ENCODE measurements at places on chromosomes 16 and 17.

DNA sequence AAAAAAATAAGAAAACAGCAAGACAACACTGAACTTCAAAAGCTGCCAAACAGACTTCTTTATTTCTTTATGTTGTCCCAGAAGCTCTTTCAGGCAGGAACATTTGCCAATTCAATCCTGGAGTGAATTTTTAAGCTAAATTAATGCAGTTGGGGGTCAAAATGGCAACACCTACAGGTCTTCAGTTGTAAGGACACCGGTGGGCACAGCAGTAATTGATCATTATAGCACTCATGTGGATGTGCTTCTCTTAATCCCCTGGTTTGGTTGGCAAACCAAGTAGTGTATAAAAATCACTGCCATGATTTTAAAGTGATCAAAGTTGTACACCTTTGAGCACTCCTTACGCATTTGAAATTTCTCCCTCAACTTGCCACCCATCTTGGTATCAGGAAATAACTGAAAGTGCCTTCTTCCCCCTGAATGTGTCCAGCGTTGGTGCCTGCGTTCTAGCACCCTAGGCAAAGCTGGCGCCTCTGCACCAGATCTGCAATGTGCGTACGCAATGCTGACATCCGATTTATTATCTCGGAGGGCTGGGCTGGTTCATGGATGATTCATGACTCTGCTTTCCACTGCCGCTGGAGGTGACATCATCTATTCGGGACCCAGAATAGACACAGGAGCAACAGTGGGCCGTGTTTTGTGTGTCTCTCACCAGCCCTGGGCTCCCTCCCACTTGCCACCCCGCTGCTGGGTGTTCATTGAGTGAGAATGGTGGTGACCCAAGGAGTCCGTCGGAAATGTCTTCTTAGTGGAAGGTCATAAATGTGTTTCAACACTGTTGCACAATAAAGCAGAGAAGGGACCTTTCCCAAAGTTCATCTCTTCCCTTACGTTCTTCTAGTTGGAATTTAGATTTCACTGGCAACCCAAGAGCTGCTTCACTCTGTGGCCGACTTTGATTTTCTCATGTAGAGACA, 203.4 kb downstream of the CCDC182 start:
- no peak for DNase-seq

GRCh38 chr16:78212674-78213073, 113.2 kb downstream of the WWOX start:
- DNase-seq, result no peak

DNA sequence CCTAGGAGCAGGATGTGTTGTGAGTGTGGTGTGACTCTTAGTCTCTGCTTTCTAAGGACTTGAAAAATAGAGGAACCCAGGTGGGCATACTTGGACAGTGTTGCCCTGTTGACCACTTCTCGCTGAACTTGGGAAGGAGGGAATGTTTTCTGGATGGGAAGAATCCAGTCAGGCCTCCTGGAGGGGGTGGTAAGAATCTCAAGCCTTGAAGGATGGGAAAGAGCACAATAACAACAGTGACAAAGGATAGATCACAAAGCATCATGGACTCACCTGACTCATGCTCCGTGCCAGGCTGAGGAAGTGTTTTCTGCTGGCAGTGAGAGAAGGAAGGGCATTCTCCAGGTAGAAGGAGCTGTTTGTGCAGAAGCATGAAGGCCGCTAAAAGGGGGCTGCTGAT, 8.4 kb downstream of the KAT8 start:
- no peak for DNase-seq

DNA sequence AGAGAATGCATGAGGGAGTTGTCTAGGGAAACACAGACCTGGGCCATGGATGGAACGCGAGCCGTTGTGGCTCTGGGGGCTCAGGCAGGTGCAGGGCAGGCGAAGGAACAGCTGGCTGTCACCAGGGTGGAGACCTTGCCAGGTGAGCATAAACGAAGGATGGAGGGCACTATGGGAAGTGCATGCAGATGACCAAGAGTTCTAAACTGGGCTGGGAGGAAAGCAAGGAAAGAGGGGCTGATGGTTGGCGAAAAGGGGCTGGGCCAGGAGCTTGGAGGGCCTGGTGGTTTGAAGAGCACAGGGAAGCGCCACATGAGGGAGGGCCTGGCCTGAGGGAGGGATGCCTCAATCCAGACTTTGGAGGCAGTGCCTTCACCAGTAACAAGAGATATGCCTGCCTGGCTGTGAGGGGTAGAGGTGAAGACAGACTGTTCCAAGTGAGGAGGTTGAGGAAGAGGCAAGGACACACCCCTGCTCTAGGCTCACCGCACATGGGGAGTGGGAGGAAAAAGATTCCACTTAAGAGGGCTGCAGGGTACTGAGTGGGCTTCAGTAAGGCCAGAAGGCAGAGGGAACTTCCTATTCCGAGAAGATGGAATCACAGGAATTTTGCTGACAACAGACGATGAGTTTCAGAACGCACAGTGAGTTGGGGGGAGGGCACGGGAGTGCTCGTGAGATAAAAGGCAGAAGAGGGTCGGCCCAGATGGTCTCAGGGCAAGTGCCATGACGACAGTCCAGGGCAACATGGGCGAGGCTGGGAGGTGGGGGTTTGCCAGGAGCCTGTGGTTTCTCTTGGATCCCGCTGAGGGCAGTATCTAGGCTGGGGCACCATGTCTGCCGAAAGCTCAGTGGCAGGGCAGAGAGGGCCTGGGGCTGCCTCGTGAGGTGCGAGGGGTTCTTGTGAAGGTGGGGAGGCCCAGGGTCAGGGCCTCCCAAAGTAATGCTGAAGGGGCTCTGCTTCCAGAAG, 20.6 kb downstream of the B9D1 start:
- no peak for DNase-seq

- no peak for DNase-seq
Observed at GRCh38 chr16:31427441-31428278, 500 bp downstream of the COX6A2 start.

- no peak for DNase-seq
Observed at GRCh38 chr17:4518901-4519300, 20.2 kb downstream of the SPNS2 start.

DNA sequence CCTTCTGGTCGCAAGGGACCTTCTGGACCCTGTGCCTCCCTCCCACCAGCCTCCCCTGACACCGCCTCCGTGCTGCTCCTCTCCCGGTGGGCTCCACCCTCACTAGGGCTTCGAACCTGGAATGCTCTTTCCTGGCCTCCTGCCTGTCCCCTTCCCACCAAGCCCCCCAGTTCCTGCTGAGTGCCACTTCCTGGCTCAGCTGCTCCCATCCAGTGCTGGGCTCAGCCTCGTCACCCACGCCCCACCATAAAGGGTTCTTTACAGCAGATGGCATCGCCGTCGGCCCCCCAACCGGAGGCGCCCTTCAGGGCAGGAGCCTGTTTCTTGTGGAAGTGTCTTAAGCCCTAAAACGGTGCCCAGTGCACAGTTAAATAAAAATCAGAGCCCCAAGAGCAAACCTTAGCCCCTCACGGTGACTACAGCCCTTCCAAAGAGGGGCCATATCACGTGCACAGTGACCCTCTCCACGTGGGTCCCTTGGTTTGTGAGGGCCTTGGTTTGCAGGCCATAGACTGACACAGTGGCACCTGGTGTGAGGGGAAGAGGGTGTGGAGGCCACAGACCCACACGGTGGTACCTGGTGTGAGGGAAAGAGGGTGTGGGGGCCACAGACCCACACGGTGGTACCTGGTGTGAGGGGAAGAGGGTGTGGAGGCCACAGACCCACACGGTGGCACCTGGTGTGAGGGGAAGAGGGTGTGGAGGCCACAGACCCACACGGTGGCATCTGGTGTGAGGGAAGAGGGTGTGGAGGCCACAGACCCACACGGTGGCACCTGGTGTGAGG, 111.4 kb downstream of the METRNL start:
- no peak for DNase-seq

- no peak for DNase-seq
Observed at GRCh38 chr16:3246002-3246401, 10.4 kb downstream of the MEFV start.

- DNase-seq, result no peak
Observed at GRCh38 chr17:58534901-58535421, 20.5 kb upstream of the MTMR4 start.

DNA sequence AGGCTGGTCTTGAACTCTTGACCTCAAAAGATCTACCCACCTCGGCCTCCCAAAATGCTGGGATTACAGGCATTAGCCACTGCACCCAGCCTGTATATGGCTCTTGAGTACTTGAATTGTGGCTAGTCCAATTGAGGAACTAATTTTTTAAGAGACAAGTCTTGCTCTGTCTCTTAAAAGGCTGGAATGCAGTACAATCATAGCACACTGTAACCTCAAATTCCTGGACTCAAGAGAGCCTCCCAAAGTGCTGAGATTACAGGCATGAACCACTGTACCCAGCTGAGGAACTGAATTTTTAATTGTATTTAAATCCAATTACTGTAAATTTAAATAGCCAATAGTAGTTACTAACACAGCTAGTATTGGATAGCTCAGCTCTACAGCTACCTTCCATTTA, 50.6 kb downstream of the MED13 start:
- no peak for DNase-seq

- DNase-seq, result no peak
Observed at GRCh38 chr16:16073001-16073545, 123.7 kb downstream of the ABCC1 start.

DNA sequence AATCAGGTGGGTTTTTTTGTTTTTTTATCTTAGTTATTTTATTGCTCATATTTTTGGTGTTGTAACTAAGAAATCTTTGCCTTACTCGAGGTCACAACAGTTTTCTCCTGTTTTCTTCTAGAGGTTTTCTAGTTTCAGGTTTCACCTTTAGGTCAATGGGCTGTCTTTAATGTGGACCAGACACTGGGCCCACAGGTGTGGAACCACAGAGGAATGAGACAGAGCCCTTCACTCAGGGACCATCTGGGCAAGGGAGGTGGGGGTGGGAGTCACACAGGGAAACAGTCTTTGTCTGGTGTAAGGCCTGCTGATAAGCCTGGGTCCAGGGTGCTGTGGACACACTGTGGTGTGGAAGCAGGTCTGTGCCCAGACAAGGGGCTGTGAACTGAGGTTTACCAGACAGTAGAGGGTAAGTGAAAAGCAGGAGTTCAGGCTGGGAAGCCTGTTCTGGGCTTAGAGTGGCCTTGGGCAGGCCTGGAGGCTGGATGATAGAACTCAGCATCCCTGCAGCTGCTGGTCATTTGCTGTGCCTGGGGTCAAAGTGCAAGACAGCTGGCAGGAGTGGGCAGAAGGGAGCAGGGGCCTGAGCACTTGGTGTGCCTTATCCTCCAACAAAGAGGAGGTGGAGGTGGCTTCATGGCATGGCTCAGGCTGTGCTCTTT, 75.6 kb downstream of the SPECC1 start:
- DNase-seq, result no peak

DNA sequence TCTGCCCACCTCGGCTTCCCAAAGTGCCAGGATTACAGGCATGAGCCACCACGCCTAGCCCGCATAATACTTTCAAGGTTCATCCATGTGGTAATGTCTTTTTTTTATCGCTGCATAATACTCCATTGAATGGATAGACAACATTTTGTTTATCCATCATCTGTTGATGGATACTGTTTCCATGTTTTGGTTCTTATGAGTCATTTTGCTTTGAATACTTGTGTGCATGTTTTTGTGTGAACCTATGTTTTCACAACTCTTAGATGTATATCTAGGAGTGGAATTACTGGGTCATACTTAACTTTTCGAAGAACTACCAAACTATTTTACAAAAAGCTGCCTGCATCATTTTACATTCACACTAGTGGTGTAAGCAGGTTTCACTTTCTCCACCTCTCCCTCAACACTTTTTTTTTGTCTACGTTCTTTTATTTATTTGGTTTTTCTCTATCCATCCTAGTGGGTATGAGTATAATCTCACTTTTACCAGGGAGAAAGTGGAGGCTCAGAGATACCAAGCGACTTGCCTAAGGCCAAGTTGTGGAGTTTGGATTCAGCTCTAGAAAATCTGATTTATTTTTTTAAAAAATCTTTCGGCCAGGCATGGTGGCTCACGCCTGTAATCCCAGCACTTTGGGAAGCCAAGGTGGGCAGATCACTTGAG, 151.2 kb downstream of the CMIP start:
- DNase-seq, result no peak

DNA sequence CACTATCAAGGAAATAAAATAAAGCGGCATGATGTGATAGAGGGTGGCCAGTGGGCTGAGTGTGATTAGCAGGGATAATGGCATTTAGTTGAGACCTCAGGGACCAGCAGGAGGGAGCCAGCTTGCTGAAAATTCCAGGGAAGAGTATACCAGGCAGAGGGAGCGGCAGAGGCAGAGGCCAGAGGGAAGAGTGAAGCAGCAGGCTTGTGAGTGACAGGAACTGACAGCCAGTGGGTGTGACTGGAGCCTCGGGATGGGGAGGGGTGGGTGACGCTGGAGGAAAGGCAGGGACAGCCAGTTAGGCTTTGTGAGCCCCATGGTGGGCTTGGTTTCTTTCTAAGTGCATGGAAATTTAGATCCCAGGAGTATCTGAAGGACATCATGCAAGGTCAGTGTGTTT, 209.7 kb upstream of the CACNG3 start:
- DNase-seq, result no peak
